AG08395 (cell line): ENCODE measurements at places on chromosomes 2 and 18.

DNA sequence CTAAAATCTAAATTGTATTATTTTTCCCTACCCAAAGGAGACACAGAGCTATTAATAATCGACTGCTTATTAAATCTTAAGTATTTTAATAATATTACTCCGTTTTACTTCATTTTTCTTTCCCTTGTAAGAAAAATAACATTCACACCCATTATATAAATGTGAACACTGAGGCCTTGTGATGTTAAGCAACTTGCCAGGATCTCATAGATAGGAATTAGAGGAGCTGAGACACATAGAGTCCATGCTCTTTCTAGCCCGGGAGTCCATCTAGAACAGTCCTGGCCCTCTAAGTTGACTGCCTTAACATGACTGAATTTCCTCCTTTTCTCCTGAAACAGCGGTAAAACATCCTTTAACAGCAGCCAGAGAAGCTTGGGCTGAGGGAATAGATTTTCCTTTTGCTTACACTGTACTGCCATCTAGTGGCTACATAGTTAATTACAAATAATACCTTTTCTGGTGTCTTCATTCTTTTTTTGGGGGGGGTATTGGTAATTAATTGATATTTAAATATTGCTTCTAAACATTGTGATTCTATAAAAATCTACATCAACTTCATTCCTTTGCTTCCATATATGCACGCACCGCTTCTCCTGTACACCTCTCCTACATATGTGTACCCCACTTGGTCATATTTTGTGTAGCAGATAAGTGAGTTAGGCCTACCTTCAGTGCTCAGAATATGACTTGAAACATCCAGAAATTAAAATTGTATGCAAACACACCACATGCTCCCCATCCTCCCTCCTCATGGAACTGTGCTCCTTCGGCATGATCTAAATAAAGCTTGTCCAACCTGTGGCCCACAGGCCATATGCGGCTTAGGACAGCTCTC, 125.8 kb upstream of the HNMT start:
- DNase-seq: peak; percentile 70

- no peak for DNase-seq
These were observed 5.5 kb downstream of the MSGN1 start for GRCh38 chr2:17821535-17822444.

DNA sequence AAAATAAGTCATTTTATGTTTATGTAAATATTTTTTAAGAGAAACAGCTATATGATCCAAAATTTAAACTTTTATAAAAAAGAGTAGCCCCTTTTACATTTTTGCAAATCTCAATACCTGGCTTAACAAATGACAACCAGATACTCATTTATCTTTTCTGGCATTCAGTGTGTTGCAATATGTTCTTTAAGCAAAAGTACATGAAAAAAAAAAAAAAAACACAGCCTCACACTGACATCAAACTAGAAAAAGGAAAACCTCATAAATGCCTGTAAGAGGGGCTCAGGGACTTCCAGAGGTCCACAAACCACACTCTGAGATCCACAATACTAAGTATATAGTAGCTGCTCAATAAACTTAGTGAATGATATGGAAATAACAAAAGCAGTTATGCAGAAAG, 21.9 kb downstream of the PPP4R3B start:
- DNase-seq: no peak

GRCh38 chr2:27807476-27807875, 36.0 kb downstream of the MRPL33 start:
- no peak for DNase-seq

GRCh38 chr2:234308813-234309195, 188.1 kb downstream of the ARL4C start:
- peak; percentile 23 for DNase-seq

GRCh38 chr2:147499785-147500184, 345.0 kb upstream of the ACVR2A start:
- DNase-seq: no peak

- no peak for DNase-seq
These were observed 35.9 kb downstream of the INPP4A start for GRCh38 chr2:98480598-98480997.

GRCh38 chr18:57923611-57924010, 120.4 kb upstream of the NEDD4L start:
- no peak for DNase-seq

DNA sequence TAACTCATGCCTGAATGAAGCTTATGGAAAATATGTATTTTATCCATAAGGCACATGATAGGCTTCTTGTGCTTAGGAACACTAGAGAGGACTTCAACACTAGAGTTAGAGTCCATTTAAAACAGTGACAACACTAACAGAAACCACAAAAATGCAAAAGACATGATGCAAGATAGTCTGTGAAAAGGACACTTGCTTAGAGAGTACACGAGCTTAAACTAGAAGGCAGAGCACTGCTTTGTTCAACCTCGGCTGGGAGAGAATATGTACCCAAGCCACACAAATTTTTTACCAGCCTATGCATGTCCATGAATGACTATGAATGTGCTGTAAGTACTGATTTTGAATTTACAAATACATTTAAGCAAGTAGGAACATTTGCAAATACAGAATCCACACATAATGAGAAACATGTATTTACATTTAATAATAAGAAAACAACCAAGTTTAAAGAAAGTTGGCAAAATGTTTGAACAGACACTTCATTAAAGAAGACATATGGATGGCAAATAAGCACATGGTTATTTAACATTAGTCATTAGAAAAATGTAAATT, 130.6 kb downstream of the SPOPL start:
- peak; percentile 5 for DNase-seq

- DNase-seq: no peak
These were observed 20.6 kb downstream of the CHN1 start for GRCh38 chr2:174984561-174984960.

- no peak for DNase-seq
These were observed 1.1 kb downstream of the MYCN start for GRCh38 chr2:15941481-15941850.

- DNase-seq: no peak
These were observed 22.0 kb upstream of the DNMT3A start for GRCh38 chr2:25363733-25364132.

GRCh38 chr2:241724259-241724974, 10.0 kb upstream of the D2HGDH start:
- no peak for DNase-seq

GRCh38 chr2:158905784-158906183, 62.7 kb upstream of the TANC1 start:
- DNase-seq: no peak

DNA sequence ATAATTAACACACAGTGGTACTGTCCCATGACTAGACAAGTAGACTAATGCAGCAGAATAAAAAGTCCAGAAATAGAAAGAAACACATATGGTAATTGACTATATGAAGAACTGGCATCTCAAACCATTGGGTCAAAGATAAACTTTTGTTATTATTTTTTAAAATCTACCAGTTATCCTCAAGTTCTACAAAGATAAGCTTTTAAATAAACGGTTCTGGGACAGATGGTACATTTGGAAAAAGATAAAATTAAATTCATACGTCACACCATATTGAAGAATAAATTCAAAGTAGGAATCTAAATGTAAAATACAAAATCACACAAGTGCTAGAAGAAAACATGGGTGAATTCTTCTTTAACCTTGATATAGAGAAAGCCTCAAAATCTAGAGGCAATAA, 37.6 kb upstream of the PLEKHM3 start:
- DNase-seq: no peak

DNA sequence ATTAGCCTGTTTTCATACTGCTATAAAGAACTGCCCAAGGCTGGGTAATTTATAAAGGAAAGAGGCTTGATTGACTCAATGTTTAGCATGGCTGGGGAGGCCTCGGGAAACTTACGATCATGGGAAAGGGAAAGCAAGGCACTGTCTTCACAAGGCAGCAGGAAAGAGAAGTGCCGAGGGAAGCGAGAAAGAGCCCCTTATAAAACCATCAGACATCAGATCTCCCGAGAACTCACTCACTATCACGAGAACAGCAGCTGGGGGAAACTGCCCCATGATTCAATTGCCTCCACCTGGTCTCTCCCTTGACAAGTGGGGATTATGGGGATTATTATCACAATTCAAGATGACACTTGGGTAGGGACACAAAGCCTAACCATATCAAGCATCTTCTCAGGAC, 23.3 kb downstream of the RHOB start:
- no peak for DNase-seq

DNA sequence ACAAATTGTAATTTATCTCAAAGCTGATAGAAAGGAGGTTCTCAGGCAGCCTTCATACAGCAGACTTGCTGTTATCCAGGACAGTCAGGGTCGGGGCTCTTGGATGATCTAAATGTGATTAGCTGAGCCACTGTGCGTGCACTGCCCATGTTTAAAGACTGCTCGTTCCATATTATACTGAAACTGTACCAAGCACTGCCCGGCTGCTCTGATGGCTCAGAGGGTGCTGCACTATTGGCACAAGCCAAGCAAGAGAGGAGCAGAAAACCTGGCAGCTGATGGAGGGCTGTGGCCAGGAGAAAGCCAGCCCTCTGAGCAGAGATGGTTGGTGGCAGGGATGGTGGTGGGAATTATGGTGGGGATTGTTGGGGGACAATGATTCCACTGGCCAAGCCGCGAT, 63.4 kb downstream of the COL6A3 start:
- no peak for DNase-seq

GRCh38 chr2:17765398-17765797, 11.5 kb downstream of the GEN1 start:
- no peak for DNase-seq

- no peak for DNase-seq
These were observed 215.0 kb upstream of the LRATD1 start for GRCh38 chr2:14417551-14417950.

DNA sequence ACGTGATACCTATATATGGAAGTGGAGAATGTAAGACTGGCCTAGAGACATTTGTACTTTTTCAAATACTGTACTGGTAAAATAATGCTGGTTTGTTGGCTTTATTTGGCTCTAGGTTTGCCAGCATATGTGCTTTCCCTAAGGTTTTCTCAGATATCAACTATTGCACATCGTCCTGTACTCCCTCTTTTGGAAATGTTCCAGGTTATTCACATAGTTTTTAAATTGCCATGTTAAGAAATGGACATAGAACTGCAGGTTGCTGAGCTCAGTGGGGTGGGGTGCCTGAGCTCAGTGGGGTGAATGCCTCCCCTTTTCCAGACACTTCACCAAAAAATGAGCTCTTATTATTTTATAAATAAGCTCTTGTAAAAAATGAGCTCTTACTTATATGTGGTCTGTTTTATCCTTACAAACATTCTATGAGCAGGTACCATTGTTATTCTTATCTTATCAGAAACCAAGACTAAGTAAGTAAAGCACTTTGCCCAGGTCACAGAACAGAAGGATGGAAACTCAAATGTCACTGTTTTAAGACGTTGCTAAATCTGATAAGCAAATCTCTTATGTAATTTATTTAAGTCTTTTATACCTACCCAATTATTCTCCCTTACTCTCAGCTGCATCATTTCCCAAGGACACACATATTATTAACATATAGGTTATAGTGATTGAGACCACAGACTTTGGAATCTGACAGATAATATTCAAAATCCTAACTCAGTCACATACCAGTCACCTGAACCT, 99.0 kb downstream of the CPS1 start:
- no peak for DNase-seq

- no peak for DNase-seq
These were observed 160.2 kb upstream of the NCK2 start for GRCh38 chr2:105584435-105585010.

DNA sequence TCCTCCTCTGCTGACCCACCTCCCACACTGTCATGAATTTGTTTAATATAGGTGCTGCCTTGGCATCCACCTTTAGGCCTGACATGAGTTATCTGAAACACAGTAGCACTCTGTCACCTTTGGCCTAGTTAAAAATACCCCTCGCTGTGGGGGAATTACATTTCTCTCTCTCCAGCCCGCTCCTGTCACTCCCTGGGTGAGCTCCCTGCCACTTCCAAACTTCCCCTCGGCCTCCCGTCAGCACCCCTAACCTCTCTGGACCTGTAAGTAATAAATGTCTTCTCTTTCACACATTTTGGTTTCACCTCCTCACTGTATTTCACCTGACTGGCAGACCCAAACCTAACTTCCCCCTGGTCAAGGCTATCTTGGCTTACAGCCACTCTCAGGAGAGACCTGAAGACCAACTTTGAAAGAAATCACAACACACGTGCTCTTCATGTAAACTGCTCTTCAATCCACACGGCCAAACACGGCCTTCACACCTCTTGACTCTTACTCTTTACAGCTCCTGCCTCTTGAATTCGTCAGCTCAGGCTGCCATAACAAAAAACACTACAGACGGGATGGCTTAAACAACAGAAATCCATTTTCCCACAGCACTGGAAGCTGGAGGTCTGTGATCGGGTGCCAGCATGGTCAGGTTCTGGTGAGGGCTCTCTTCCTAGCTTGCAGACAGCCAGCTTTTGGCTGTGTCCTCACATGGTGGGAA, 28.3 kb downstream of the REEP1 start:
- no peak for DNase-seq

GRCh38 chr18:63951302-63951705, 2.2 kb downstream of the HMSD start:
- DNase-seq: peak; percentile 28

- DNase-seq: no peak
These were observed 41.4 kb downstream of the SCN3A start for GRCh38 chr2:165162466-165162865.

- DNase-seq: no peak
These were observed 175.4 kb downstream of the ANTXR1 start for GRCh38 chr2:69188182-69188900.

DNA sequence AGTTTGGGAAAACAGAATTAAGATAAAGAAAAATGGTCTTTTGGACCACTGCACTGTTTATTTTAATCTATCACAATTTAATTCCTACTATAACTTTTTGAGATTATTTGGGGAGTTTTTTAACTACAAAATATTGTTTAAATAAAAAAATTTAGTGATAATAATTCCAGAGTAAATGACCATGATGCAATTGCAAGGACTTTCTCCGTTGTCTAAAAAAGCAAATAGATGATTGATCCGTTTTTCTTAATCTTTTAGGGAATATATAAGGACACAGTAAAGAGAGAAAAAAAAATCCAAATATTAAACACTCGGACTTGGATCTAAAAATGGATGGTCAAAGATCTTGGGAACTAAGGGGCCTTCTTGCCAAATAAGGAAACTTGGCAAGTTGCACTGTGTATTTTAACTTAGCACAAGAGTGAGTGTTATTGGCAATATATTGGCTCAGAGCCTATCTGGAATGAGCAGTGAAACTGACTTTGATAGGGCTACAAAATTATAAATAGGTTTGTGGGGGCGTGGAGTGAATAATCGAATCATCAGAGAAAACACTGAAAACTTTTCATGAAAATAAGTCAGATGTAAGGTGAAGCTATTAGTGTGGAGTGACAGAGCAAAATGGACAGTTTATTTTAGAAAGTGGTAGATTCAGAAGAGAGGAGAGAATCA, 2.0 kb downstream of the MAP3K20 start:
- DNase-seq: no peak

DNA sequence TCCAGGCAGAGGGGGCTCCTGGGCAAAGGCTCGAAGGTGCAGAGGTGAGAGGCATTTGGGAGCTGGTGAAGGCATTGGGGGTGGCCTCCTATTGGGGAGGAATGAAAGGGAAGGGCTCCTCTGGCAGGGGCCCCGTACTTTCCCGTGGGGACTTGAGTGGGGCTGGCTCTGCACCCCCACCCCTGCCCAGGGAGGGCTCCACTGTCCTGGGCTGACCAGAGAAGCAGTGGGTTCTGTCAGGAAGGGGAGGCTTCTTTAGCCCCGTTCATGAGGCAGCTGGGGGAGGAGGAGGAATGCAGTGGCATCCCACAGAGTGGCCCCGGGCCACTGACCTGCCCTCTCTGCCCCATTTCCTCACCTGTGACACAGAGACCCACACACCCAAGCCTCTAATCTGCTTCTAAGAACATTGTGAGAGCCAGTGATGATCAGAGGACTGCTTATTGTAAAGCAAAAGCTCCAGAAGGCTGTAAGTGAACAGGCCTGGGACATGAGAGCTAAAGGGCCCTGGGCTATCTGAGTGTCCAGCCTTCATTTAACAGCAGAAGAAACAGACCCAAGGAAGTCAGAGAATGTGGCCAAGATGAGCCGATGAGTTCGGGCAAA, 38.6 kb upstream of the GPAT2 start:
- DNase-seq: no peak
